ENCODE measurements at places on chromosomes 1 and 21.
A peak's percentile ranks its signal among the peaks of the same experiment; 100 is the strongest.

GRCh38 chr1:156072251-156072650 is 10.0 kb downstream of the MEX3A start:
- no peak for DNase-seq

GRCh38 chr1:230798491-230798890 is 51.3 kb downstream of the CAPN9 start:
- DNase-seq = no peak

DNA sequence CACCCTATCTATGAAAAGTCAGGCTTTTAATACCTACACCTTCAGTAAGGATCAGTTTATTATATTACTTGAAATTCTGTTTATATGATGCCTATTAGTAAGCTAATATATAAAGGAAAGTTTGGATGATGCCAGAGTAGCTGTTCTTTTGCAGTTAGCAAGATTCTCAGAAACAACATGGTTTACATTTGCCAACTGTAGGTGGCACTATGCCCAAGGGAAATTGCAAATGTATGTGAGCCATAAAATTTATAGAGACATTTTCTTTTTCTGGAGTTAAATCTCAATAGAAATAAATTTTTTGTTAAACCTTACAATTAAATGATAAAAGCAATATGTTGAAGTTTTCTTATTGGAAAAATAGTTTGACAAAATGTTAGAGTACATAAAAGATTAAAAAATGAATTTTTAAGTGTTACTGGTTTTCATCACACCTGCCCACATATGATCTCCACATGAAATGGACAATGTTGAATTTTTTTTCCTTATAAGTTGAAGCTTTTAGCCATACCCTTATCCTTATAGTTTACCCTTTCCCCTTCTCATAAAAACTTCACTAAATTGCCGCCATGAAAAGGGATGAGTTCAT is 32.1 kb upstream of the EPHX4 start:
- peak; percentile 35 for DNase-seq

DNA sequence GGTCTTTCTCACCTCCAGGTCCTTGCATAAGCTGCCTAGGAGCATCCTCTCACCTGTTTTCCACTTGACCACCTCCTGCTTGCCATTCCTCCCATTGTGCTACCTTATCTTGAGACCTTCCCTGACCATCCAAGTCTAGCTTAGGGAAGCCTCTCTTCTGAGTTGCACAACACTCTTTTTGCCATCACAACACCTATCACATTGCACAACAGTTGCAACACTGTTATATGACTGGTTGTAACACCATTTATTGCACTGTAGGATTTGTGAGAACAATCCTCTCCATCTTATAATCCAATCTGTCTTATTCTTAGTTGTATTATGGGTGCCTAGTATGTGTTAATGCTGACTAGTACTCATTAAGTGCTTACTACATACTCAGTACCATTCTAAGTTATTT is 488.7 kb downstream of the OMA1 start:
- no peak for DNase-seq

DNA sequence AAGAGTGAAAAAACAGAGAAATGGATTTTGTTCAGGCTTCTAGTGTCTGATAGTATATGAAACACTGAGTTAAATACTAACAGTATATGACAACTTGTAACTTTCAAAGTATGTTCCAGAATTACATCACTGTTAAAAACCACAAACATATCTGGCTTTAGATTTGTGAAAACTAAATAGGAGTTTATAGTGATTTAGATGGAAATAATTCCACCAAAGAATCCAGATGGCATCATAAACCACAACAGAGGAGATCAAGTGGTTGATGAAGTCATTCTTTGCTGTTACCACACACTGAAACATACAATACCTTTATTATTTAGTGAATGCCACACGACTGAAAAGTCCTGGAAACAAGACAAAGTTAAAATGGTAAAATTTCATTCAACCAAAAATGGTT is 37.2 kb downstream of the ALG14 start:
- DNase-seq = no peak

- DNase-seq = no peak
Measured at GRCh38 chr1:66932291-66932690, 7.5 kb downstream of the MIER1 start.

All from NCI-H1417 (cell line).